ENCODE measurements at places on chromosomes 2 and 18.

- no peak for DNase-seq
These were observed 178.1 kb downstream of the NCKAP5 start for GRCh38 chr2:133390156-133390555.

- DNase-seq, result no peak
These were observed 912.7 kb downstream of the CPS1 start for GRCh38 chr2:211468877-211469663.

- DNase-seq, result no peak
These were observed 25.7 kb upstream of the KCNJ13 start for GRCh38 chr2:232802091-232802490.

DNA sequence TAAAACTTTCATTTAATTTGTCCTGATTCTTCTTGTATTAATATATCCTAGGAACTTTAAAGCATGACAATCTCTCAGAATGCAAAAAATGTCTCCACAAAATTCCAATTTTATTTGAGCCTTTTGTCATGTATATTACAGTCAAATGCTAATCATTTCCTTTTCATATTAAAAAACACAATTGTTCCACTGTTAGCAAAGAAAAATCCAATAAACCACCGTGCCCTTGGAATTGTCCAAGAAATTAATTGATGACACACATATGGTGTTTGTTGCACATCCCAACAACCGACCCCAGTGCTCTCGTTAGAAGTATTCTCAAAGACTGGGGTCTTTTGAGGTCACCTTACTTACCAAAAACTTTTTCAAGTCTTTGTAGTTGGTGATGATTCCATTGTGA, 28.1 kb downstream of the GFPT1 start:
- DNase-seq, result no peak

- no peak for DNase-seq
These were observed 4.8 kb upstream of the MALL start for GRCh38 chr2:110120171-110121051.

GRCh38 chr2:42351864-42352263, 9.2 kb downstream of the COX7A2L start:
- no peak for DNase-seq

- DNase-seq, result no peak
These were observed 151.0 kb upstream of the PID1 start for GRCh38 chr2:229422063-229422462.

DNA sequence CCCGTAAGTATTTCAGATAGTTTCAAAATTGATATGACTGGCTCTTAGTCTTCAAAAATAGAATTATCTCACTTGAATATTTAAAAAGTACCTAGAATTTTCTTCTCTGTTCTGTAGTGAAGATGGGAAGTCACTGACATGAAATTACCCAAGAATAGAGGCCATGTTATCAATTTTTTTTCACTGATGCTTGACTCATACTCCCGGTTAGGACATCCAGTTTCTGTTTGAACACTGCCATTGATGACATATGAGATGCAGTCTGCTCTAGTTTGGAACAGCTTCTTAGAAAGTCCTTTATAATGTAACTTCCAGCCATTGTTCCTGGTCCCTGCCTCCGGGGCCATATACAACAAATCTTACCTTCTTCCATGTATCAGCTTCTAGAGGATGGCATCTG, 26.0 kb downstream of the MAP3K20 start:
- no peak for DNase-seq

GRCh38 chr18:32349728-32350395, 120.8 kb downstream of the GAREM1 start:
- DNase-seq, result peak; percentile 48

- DNase-seq, result no peak
These were observed 284.1 kb downstream of the MYCN start for GRCh38 chr2:16224298-16225045.

GRCh38 chr2:237966250-237966564, 607 bp upstream of the UBE2F start:
- no peak for DNase-seq

GRCh38 chr18:40249390-40250080, 1705.5 kb upstream of the PIK3C3 start:
- DNase-seq, result no peak

- no peak for DNase-seq
These were observed 69.8 kb downstream of the POU3F3 start for GRCh38 chr2:104923665-104924064.

GRCh38 chr2:165791421-165792103, 2.5 kb downstream of the GALNT3 start:
- no peak for DNase-seq

DNA sequence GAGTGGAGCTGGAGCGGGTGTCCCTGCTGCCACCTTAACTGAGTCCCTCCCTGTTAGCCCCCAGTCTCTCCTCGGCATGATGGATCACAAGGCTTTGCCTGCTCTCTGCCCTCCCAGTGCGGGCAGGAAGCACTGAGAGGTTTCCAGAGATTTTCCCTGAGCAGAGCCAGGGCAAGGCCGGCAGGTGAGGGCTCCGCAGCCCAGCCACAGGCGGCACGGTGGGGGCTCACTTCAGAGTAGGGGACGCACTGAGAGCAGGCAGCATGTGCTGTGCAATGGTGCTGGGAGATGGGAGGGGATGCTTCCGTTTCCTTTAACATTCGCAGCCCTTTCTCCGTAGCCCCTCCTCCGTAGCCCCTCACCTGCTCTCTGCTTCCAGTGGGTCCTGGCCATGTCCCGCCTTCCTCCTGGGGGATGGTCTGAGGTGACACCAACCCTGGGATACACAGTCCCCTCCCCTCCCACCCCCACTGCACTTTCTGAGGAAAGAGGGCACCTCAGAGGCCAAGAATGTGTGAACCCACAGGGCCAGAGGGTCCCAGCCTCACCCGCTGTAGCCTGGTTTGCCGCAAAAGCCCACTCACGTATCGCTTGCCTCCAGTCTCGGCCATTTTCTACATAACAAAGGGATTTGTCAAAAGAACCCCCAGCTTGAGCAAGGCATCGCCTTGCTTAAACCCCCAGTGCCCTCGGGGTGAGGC, 10.7 kb downstream of the KCNF1 start:
- DNase-seq, result no peak

- no peak for DNase-seq
These were observed 16.9 kb downstream of the ZBTB7C start for GRCh38 chr18:48392268-48392667.

GRCh38 chr2:82879803-82880202, 1579.3 kb downstream of the SUCLG1 start:
- DNase-seq, result no peak

DNA sequence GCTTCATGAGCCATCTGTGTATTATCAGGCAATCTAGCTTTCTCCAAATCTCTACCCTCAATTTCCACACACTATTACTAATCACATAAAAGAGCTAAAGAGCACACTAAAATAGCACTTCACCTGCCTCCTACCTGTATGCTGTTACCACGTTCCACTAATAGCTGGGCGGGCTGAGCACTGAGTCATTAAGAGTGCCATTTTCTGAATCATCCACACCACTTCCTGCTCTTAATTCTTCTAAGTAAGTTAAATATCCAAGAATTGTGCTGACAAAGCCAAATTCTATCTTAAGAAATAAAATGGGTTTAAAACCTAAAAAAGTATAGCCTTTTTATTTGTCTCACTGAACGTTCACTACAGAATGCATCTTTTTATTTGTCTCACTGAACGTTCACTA, 35.7 kb downstream of the NOL10 start:
- DNase-seq, result no peak

DNA sequence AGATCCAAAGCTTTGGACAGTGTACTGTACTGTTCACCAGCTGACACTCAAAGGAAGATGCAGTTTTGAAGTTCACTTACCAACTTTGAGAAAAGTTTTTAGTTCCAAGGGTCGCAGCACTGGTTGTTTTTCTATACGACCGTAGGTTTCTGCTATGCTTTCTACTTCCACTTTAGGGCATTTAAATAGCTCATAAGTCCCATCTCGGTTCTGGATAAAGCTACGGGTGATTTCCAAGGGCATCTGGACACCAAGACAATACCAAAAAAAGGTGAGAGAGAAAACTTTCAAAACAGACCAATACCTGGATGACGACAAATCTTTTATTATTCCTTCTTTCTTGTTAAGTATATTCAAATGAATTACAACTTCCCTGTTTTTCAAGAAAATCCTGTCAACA, 30.3 kb downstream of the C2orf42 start:
- DNase-seq, result no peak

GRCh38 chr2:148578493-148578884, 66.1 kb upstream of the EPC2 start:
- DNase-seq, result no peak
